ENCODE measurements at places on chromosomes 5 and 9. TPM values are rescaled to one million over a fixed set of nuclear protein-coding genes. Genes with fewer than 3 reads are reported as not detected.

GRCh38 chr9:116144555-116144954 is 9.0 kb upstream of the PAPPA start:
- DNase-seq, result no peak

DNA sequence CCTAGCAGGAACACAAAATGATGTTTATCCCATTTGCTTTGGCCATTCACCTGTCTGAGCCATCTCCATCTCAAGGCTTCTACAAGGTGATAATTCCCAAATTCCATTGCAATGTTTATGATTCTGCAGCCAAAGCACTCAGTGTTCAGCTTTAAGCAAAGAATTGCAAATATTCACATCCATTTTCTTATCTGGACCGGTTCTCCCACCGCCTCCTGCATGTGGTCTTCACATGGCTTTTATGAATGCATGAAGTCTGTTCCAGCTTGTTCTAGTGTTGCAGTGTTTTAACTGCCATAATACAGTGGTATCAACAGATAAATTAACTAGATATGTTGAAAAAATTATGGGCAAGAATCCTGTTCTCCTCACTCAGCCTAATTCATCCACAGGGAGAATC is 443.0 kb upstream of the KLF4 start:
- DNase-seq, result no peak

Gene GFRA3
- total RNA-seq, result not detected

DNA sequence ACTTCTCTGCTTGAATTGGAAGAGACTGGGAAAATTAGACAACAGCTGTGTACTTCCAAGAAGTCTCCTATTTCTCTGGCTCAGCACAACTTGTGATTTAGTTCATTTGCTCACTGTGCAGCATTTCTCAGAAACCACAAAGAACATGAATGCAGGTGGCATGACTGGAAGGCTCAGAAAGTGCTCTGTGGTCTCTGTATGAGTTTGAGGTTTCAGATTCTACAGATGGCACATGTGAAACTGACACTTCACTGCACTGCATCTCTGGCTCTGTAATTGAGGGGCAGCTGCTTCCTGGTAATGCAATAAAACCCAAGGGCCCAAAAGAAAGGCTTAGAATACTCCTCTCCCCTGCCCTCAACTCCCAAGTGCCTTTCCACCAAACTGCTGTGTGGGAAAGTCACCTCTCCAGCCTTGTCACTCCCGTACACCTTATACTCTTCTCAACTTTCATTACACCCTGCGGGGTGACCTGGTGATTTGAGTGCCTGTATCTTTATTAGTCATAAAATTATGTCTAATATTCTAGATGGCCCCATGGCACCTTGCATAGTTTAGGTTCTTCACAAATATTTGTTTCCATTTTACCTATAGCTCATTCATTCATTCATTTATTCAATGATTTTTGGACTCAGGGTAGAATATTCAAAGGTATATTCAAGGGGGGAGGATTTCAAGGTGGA is 82.5 kb downstream of the ESM1 start:
- no peak for DNase-seq

GRCh38 chr5:112919972-112920371 is 2.1 kb downstream of the REEP5 start:
- no peak for DNase-seq

DNA sequence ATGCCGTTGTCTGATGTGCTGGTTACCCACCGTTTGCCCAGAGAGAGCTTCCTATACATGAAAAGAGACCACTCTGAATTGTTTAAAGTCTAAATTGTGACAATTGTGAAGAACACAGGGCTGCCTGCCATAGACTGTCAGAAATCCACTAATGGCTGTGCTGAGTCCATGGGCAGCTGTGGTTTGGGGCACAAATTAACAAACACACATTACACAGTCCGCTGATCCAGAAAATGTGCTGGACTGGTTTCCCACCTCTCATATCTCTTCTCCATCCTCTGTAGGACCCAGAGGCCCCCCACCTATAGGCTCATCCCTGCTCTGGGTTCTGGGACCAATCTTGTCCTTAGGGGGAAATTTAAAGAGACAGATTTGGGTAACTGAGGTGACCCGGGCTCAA is 19.0 kb upstream of the LIFR start:
- no peak for DNase-seq

GRCh38 chr5:108974594-108974993 is 226.9 kb downstream of the FER start:
- DNase-seq, result no peak

GRCh38 chr5:2030131-2030530 is 147.4 kb upstream of the IRX4 start:
- DNase-seq, result no peak

GRCh38 chr5:79590396-79590999 is 21.7 kb upstream of the TENT2 start:
- DNase-seq, result no peak

Gene JAKMIP2
- total RNA-seq, result 4.5 TPM

Gene CDO1
- 0.54 TPM for total RNA-seq

Gene PCDHGB2
- 0.88 TPM for total RNA-seq

Measured in activated naive CD8-positive, alpha-beta T cell treated with anti-CD3 and anti-CD28 coated beads, Interleukin-2, amount 10 ng/mL, durations not matched to agents 7 days and 5 days (primary cell).